Nucleus accumbens (tissue), 56 donors: ENCODE measurements at places on chromosomes 4 and X.

- no peak for DNase-seq
Measured at GRCh38 chr4:26905172-26905571, 44.5 kb downstream of the STIM2 start.

DNA sequence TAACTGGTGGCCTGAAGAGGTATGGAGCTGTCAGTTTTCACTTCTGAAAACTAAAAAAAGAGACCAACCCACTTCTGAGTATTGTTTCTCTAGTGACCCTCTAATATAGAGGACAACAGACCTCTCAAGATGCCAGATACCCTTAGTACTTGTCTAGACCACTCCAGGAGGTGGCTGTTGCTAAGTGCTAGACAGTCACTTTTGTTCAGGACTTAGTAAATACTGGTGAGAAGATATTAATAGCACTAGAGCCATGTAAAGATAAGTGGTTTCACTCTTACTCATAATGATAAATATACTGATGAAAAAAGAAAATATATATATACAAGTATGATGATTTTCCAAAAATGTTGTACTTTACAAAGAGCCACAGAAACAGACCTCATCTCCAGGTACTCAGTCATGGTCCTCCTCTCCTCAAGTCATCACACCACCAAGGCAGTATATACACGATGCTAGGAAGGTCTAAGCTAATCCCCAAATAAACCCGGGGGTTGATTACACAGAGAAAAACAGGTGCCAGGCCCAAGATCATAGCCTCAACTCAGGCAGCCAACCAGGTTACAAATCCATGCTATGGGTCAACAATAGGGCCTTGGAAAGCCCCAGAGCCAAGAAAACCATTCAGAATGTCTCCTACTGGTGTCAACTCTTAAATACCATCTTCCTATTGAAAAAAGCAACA, 66.9 kb downstream of the ARHGEF9 start:
- DNase-seq = no peak

DNA sequence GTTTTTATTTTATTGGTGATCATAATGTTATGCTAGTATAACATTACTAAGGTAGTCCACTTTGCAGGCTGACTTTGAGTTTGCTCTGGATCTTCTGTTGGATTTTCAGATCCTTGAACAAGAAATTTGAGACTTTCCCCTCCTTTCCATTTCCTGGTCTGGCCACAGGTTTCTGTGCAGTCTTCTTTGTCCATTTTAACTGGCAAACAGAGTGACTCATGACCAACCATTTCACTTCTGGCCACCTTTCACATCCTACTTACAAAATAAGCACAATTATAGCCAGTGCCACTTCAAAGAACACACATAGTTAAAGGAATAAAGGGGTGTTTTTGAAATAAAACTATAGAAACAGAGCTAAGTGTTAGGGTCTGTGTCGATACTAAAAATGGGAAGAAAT, 8.4 kb downstream of the ANK2 start:
- DNase-seq = no peak

DNA sequence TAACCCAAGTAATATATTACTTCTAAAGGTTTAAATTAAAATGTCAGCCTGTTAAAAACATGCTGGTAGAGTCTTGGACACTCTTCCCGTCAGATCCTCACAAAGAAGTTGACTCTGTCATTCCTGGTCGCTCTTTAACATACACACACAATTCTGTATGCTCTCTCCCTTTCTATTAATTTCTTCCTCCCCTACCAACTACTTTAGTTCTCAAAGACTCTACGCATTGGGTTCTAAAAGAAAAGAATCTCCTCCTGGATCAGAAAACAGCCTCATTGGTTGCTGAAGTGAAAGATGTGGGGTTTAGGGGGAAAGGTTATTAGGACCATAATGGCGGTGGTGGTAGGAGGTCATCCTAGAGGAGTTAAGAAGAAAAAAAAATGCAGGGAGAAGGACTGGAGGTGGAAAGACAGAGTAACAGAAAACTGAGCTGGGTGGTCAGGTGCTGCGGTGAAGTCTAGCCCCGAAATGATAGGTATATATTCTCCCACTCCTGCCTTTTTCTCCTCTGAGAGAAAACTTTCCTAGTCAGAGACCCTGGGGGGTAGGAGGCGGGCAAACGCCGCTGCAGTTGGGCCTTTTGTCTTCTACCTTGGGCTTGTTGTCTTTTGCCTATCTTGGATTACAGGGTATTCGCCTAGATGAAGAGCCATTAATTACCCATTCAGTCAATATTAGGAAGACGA, 5.2 kb upstream of the PITX2 start:
- no peak for DNase-seq

DNA sequence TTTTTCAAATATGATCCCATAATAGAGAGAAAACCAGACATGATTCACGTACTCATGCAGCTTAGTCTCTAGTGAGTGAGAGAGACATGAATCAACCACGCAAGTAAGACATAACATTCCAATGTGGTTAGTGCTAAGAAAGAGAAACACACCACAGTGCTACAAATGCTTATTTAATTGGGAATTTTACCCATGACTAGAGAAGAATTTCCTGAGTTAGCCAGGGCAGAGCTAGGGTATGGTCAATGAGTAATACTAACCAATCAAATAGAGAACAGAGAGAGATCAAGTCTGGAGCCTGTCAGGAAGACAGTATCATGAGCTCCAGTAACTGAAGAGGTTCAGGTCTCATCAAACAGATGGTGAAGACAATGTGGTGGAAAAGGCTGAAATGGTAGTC, 495.2 kb downstream of the PDGFC start:
- no peak for DNase-seq

- DNase-seq = no peak
Measured at GRCh38 chr4:85713005-85713404, 238.1 kb downstream of the ARHGAP24 start.
